T-helper 17 cell (primary cell): ENCODE measurements at places on chromosomes 16 and 17.

DNA sequence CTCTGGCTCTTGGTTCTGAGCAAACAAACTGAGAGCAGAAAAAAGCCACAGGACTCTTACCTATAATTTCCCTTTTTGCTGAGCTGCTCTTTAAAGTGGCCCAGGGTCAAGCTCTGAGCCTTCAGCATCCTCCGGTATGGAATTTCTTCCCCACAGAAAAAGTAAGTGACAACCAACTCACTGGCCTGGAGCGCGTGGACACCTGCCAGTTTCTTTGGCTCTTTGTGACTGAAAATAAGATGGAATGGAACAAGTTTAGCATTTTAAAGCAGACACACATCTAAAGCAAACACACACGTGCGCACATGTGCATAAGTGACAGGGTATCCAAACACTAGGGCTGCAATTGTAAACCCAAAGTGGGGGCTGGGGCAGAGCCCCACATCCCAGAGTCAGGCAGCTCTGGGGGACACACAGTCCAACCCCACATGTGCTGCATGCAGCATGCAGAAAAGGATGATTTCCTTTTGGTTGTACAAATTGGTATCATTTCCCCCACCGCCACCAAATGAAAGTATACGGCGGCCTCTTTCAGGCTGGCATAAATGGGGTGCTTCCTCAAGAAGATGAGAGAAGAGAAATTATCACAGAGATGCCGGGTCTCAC is 27.5 kb downstream of the AXIN2 start:
- H3K4me3 ChIP-seq, result no peak overlapping the region
- H3K4me1 ChIP-seq, result no peaks in the 10 kb centered on the region
- H3K27ac ChIP-seq, result no peak overlapping the region
- DNase-seq, result no peak

GRCh38 chr16:65004570-65004969 is 117.3 kb downstream of the CDH11 start:
- H3K36me3 ChIP-seq, result no peaks in the 10 kb centered on the region
- no peaks in the 10 kb centered on the region for H3K27me3 ChIP-seq
- no peak overlapping the region for H3K4me3 ChIP-seq
- no peaks in the 10 kb centered on the region for H3K4me1 ChIP-seq
- no peak overlapping the region for H3K27ac ChIP-seq

DNA sequence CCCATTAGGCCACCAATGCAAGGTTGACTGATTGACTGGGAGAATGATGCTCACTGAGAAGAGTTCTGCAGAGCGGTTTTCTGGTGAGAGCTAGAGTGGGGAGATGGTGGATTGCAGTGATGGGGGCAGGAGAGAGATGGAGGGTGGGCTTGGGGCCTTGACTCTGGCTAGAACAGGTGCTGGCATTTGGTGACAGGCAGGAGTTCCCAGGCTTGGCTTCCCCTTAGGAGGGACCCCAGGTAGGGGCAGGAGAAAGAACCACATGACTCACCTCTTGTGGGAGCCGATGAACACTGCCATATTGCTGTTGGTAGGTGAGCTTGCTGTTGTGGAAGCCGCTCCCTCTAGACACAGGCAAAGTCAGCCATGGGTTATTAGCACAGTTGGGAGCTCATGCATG is 8.0 kb downstream of the CD300LB start:
- no peak overlapping the region for H3K27ac ChIP-seq
- peaks cover 73% of the 10 kb centered on the region for H3K27me3 ChIP-seq
- no peak overlapping the region for H3K4me3 ChIP-seq

GRCh38 chr16:55328611-55329569 is 4.9 kb downstream of the IRX6 start:
- no peak overlapping the region for H3K27ac ChIP-seq
- no peak overlapping the region for H3K4me3 ChIP-seq
- H3K27me3 ChIP-seq, result peaks cover 88% of the 10 kb centered on the region
- DNase-seq, result no peak
- no peaks in the 10 kb centered on the region for H3K36me3 ChIP-seq
- H3K4me1 ChIP-seq, result peaks cover 12% of the 10 kb centered on the region

- H3K27me3 ChIP-seq, result peaks cover 10% of the 10 kb centered on the region
- no peaks in the 10 kb centered on the region for H3K36me3 ChIP-seq
- H3K27ac ChIP-seq, result no peak overlapping the region
- no peak overlapping the region for H3K4me3 ChIP-seq
These were observed 17.7 kb downstream of the KIF19 start for GRCh38 chr17:74343526-74344284.
